ENCODE measurements at places on chromosomes 3 and 15.

DNA sequence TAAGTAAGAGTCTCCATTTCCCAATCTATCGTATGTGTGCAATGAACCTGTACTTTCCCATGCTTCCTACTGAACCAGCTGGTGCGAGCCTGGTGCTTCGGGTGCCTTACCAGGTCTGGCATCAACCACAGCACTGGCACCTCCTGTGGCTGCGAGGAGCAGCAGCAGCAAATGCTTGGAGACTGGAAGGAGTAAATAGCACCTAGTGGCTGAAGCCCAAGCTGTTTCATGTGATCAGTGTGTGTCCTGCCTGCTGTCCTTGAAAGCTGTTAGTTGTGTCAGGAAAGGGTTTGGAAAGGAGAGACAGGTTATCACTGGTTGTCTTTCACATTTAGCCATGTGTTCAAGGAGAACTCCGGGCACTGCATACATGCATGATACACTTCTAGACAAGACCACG, 31.8 kb downstream of the PCOLCE2 start:
- no peak for DNase-seq

DNA sequence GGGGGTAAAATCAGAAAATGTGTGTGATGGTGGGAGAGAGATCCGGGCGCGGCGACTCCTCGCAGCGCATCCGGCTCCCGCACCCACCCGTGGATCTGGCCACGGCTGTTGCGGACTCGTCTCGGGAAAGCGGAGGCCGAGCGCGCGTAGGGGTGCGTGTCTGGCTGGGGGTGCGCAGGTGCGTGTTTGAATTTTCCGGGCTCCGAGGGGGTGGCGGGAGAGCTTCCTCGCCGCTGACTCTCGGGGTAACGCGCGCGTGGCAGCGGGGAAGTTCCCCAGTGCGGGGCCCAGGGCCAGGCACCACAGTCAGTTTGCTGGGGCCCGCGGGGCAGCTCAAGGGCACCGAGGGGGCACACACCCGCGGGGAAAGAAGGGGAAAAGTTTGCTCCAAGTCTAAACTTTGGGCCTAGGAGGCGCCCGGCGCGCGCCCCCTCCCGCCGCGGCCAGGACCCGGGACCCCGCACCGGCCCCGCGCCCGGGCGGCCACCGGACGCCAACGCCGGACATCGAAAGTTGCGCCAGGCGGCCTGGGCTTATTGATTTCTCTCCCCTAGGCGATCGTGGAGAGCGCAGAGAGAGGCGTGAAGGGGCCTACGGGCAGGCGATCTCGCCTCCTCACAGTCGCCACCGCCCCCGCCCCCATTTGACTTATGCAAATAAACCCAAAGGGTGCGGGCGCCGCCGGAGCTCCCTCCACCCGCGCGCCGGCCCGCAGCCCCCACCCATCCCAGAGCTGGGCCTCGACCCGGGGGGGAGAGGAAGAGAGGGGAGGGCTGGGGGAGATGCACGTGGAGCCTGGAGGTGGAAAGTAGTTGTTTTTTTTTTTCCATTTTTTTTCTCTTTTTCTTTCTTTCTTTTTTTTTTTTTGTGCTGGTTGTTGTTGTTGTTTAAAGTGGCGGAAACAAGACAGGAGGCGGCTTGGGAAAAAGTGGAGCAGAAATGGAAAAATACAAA, 639 bp downstream of the FOXP1 start:
- DNase-seq, result peak; percentile 80

DNA sequence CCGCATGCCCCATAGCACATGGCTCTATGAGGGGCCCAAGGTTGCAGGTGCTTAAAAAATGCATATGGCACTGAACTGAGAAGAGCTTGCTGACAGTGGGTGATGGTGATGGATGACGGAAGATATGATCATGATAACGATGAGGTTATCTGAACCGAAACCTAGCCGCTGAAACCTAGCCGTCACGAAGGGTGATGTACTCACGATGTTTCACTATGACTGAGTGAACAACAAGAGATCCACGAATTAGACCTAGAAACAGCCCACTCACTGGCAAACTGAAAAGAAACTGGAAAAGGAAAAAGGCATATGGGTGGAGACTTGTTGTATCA, 57.6 kb upstream of the BCL6 start:
- no peak for DNase-seq

GRCh38 chr3:43892061-43892460, 201.3 kb downstream of the ABHD5 start:
- DNase-seq, result no peak

DNA sequence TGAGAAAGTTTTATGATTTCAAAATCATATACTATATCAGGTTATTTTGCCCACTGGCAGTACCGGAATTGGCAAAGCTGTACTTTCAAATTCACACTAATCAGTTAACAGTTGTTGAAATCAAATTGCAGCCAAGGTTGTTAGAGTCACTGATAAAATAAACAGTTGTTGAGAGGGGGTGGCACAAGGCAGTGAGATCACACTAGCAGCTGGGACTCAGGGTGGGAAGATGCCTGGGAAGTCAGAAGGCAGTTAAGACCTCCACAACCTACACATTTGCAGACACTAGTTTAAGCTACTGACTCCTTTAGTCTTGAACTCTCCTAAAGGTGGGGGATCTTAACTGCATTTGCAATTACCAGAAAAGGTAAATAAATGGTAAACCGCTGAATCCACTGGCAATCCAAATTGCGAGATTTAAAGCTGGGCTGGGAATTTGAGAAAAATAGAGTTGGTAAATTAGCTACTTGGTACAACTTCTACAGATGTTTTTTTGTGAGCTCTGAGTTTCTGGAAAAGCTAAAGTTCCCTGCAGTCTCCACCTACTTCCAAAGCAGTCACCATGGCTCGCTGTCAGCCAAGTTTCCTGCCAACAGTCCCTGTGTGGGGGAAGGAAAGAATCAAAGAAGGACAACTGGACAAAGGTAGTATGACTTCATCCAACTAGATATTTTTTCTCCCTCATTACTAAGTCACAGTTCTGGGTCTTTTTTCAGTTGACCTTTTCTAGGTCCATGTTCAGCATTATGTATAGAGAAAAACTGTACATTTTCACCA, 105.7 kb downstream of the ZNF385D start:
- no peak for DNase-seq

DNA sequence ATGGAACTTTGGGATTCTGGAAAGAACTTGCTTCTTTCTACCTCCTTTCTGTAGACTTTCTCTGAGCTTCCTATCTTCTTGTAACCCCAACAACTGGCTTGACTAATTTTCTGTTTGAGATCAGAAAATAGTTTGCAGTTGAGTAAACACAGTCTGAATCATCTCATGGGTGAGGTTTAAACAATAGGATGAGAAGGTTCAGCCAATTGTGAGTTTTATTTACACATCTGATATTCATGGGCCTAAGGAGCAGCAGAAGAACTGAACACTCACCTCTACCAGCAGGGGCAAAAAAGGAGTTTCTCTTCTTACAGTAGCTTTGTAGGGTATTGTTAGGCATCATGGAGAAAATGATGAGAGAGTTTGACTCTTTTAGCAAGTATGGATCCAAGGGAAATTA, 54.2 kb downstream of the DTWD1 start:
- no peak for DNase-seq

DNA sequence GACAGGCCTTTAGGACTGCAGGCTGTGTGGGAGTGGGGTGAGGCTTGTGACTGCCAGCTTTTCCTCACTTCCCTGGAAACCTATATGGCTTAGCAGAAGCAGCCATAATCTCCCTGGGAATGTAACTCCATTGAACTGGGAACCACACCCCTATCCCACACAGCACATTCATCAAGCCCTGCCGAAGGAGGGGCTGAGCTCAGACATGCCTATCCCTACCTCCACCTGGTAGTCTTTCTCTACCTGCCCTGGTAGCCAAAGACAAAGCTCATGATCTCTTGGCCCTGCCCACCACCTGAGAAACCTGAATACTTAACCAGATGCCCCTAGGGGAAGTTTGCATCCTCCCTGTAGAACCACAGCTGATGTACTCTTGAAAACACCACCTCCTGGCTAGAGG, 219.8 kb downstream of the UNC13C start:
- DNase-seq, result no peak

DNA sequence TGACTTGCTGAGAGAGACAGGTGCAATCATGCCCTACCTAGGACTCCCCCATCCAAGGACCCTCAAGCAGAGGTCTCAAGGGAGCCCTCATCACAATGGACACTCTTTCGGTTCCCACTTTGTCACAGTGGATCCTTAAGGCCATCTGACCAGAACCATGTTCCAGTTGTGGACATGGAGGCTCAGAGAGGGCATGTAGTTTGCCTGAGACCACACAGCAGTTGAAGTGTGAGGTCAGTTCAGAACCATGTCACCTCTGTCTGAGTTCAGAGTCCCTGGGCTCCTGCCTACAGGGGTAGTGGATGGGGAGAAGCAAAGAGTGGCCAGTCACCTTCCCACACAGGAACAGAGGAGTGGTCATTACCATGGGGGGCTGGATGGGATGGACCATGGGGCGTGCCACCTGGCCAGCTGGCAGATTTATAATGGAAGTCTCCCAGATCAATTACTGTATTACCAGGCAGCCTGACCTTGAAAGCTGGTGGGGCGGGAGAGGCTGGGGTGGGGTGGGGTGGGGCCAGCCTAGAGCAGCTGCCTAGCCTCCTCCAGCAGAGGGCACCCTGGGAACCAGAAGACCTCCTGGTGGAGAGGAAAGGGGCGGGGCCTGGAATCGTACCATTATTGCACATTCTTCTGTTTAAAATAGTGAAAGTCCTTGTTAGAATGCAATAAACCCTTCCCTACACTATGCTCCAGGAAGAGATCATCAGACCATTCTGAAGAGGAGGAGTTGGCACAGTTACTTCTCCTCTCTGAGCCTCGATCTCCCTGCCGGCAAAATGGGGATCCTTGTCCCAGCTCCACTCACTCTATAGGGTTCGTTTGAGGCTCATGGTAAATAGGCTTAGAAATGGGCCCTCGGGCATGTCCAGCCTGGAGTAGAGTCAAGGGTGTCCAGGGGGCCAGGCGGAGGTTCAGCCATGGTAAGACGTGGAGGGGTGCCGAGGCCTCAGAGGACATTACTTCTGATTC, 26.9 kb upstream of the LINGO1 start:
- DNase-seq, result no peak

DNA sequence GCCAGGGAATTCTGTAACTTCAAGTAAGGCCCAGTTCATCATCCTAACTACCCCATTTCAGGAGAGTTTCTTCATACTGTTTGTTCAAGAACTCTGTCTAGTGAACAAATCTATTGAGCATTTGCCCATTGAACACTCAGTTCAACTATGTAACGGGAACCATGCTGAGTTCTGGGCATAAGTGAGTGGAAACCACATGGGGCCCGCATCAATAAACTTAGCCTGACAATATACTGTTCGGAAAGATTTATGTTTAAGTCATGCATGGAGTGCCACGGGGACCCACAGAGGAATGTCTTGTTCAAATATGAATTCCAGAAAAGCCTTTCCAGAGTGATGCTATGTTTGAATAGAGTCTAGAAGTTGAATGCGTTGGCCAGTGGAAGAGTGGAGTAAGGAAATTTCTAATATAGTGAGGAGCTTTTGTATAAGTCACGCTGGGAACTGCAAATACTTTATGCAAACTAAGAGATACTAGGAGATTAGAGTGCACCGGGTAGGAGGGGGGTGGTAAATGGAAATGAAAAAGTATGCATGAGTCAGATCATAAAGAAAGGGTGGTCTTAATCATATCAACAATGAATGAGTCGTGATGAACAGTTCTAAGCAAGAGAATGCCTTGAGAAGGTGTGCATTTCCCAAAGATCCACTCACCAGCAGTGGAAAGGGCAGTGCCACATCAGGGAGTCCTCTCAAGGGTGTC, 279.8 kb downstream of the VPS13C start:
- DNase-seq, result no peak

DNA sequence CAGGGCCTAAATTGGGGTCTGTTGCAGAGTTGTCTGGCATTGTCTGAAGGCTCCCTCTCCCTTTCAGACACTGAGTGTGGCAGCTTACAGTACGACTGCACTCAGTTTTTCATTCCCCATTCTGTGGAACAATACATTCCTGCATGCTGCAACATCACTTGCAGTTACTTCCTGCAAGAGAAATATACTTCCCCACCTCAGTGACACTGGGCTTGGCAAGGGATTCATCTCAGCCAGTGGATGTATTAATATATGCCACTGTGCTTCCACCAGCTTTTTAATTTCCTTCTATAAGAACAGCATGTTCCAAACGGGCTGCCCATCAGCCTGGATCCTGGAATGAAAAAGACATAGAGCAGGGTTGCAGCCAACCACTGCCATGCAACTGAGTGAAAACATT, 23.1 kb downstream of the B3GALNT1 start:
- DNase-seq, result no peak

DNA sequence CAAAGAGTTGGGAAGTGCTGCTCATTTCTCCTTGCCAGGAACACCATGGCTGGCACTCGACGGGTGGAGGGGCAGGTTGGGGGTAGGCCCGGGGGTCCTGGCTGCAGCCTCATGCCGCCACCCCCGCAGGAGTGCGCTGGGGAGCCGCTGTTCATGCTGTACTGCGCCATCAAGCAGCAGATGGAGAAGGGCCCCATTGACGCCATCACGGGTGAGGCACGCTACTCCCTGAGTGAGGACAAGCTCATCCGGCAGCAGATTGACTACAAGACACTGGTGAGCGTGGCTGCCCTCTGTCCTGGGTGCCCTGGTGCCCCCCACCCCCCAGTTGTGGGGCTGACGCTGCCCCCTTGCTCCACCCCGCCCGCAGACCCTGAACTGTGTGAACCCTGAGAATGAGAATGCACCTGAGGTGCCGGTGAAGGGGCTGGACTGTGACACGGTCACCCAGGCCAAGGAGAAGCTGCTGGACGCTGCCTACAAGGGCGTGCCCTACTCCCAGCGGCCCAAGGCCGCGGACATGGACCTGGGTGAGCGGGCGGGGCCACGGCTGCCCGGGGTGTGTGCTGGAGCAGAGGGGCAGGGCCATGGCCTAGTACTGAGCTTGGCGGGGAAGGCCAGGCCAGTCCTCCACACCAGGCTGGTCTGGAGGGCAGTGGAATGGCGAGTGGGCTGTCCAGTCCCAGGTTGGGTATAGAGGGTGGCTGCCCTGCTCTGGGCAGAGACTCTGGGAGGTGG, 45.1 kb downstream of the PLXNA1 start:
- DNase-seq, result no peak

- peak; percentile 74 for DNase-seq
Measured at GRCh38 chr15:80977627-80978036, 12.0 kb downstream of the MESD start.

DNA sequence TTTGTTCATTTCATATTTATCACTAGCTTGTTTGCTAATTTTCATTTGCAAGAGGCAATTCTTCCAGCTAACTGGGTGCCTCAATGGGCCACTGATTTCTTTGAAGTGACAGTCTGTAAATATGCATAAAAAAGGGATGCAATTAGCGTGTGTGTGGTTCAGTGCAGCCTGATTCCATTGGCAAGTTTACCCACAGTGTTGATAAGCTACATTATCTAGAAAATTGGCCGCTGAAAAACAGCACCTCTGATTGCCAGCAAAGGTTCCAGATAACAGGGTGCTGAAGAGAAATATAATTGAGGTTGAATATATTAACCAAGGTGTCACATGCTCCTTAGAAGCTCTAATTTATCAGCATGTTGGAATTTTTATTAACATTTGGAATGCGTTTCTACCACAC, 76.9 kb downstream of the SAMMSON start:
- DNase-seq, result no peak
